ENCODE measurements at places on chromosomes 2 and 18. TPM values are rescaled to one million over a fixed set of nuclear protein-coding genes. Genes with fewer than 3 reads are reported as not detected.
A peak's percentile ranks its signal among the peaks of the same experiment; 100 is the strongest.

DNA sequence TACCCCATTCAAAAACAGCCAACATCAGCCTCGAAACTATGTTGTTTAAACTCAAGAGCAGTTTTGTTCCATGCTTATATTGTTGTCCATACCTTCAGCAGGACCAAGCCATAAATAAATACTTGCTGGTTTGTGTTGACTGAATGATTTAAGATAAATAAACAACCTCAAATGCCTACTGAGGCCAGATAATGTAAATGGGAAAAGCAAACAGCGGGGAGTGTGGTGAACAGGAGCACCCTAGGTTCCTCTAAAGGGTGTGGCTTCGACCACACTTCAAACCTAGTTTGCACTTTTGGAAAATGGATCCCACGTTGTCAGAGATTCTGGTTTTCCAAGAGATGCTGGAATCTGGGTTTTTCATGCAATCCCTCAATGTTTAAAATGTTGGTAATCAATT is 1.7 kb upstream of the PMAIP1 start:
- peaks cover 42% of the 10 kb centered on the region for H3K4me1 ChIP-seq
- H3K4me3 ChIP-seq: no peak overlapping the region
- H3K36me3 ChIP-seq: no peaks in the 10 kb centered on the region
- no peak for DNase-seq
- H3K27ac ChIP-seq: no peak overlapping the region

- no peak for DNase-seq
- H3K4me1 ChIP-seq: no peaks in the 10 kb centered on the region
- no peak overlapping the region for H3K27ac ChIP-seq
- no peaks in the 10 kb centered on the region for H3K36me3 ChIP-seq
Measured at GRCh38 chr2:170739048-170739447, 23.9 kb downstream of the SP5 start.

GRCh38 chr2:177908182-177908581 is 164.4 kb downstream of the PDE11A start:
- H3K4me1 ChIP-seq: no peaks in the 10 kb centered on the region
- DNase-seq: no peak
- H3K4me3 ChIP-seq: no peak overlapping the region
- H3K27me3 ChIP-seq: no peaks in the 10 kb centered on the region
- H3K36me3 ChIP-seq: no peaks in the 10 kb centered on the region
- H3K27ac ChIP-seq: no peak overlapping the region

DNA sequence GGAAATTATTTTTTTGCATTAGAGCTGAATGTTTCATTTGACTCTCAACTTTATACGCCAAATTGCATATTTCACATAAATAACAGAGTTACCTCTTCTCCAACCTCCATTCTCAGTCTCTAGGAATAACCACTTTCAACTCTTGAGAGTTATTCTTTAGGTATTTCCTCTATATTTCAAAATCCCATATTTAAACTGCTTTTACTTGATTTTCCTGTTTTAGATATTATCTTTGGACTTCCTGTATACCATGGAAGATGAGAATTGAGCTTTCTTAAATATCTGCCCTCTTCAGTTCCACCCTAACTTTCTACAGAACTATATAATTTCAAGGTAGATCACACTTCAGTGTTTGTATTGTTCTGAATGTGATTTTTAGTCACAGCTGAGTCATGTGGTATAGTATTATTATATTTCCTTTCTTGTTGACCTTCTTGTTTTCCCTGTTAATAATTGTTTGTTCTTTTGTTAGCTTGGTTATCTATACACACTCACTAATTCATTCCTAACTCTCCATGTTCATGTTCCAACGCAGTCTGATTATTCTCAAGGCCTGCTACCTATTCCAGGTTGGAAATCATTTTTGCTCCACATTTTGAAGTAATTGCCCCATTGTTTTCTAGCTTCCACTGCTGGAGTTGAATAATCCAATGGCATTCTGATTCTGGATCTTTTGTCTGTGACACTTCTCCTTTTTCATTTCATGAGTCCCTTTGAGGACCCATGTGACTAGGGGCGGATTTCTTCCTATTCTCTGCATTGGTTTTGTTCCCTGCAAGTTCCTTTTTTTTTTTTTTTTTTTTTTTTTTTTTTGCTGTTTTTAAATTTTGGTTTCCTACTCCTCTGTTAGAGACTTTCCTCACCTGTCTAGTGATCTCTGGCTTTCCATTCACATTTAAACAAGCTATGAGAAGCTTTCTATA is 156.8 kb upstream of the RBMS1 start:
- H3K36me3 ChIP-seq: no peaks in the 10 kb centered on the region
- H3K27me3 ChIP-seq: no peaks in the 10 kb centered on the region
- no peak overlapping the region for H3K4me3 ChIP-seq
- no peak for DNase-seq
- no peak overlapping the region for H3K27ac ChIP-seq
- peaks cover 11% of the 10 kb centered on the region for H3K4me1 ChIP-seq

DNA sequence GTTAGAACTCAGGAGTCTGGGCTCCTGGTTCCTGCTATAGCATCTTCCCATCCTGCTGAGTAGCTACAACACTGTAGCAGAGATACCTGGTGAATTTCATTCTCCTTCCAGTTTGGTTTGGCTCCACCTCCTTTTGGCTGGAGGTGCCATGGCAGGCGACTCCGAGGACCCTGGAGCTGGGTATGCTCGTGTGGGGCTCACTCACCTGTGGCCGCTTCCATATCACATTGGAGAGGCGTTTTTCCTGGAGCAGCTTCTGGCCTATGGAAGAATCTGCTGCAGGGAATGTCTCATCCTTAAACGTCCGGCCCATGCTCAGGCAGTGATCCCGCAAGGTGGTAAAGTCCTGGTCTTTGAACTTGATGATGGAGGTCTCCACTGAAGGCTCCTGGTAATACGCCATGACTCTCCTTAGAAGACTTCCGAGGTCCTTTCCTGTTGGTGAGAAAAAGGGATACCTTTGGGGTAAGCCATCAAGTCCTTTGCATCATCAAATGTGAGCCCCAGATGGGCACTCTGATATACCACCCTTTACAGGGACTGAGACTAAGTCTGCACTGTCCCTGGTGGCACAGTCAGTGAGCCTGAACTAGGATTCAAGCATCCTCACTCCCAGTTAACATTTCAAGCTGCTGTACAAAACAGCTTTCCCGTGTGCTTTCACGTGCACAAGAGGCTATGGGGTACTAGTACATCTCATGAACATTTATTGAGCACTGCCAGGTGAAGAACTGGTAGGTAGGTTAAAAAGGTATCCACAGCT is 20.1 kb downstream of the CAPN13 start:
- DNase-seq: no peak
- H3K4me1 ChIP-seq: no peaks in the 10 kb centered on the region
- no peak overlapping the region for H3K4me3 ChIP-seq
- H3K27ac ChIP-seq: no peak overlapping the region
- H3K27me3 ChIP-seq: no peaks in the 10 kb centered on the region

GRCh38 chr2:23435250-23436035 is 50.5 kb downstream of the KLHL29 start:
- H3K4me1 ChIP-seq: no peaks in the 10 kb centered on the region
- H3K27me3 ChIP-seq: no peaks in the 10 kb centered on the region
- H3K36me3 ChIP-seq: no peaks in the 10 kb centered on the region
- peak; percentile 38 for DNase-seq
- no peak overlapping the region for H3K4me3 ChIP-seq

DNA sequence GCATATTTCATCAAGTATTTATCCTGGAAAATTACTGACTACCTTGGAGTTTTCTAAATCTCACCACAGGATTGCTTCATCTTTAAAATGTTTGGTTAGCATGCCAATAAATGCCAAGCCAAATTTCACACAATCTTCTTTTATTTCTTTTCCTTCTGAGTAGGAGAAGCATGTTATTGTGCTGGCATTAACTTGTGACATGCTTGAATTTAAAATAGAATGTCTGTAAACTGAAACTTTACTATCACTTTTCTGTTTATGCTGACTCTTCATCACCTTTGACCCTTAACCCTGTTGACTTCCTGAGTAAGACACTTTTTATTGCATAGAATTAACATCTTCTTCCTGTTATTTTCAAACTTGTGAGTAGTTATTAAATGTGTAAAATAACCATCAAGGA is 56.2 kb upstream of the LRRTM4 start:
- no peaks in the 10 kb centered on the region for H3K36me3 ChIP-seq
- no peak overlapping the region for H3K4me3 ChIP-seq
- no peak for DNase-seq
- no peaks in the 10 kb centered on the region for H3K4me1 ChIP-seq
- no peak overlapping the region for H3K27ac ChIP-seq

- no peaks in the 10 kb centered on the region for H3K27me3 ChIP-seq
- no peak for DNase-seq
- H3K4me1 ChIP-seq: no peaks in the 10 kb centered on the region
- H3K36me3 ChIP-seq: no peaks in the 10 kb centered on the region
- H3K4me3 ChIP-seq: no peak overlapping the region
Measured at GRCh38 chr2:151576080-151576479, 158.2 kb downstream of the NEB start.

GRCh38 chr2:8189316-8189715 is 492.5 kb upstream of the ID2 start:
- H3K36me3 ChIP-seq: no peaks in the 10 kb centered on the region
- DNase-seq: no peak
- no peaks in the 10 kb centered on the region for H3K27me3 ChIP-seq

GPR75 gene
- 3.6 TPM for total RNA-seq

RABL2A gene
- total RNA-seq: 24.2 TPM

AQP4 gene
- 3.0 TPM for total RNA-seq
